NCI-H1417 treated with DMSO at 0.1 percent for 48 hours (cell line): ENCODE measurements at places on chromosomes 12 and 14.

GRCh38 chr12:50390316-50390741 is 6.1 kb downstream of the FAM186A start:
- DNase-seq: no peak

- no peak for DNase-seq
Observed at GRCh38 chr12:39867631-39868327, 238.1 kb downstream of the SLC2A13 start.

- no peak for DNase-seq
Observed at GRCh38 chr14:60965402-60965801, 15.5 kb downstream of the TRMT5 start.

- no peak for DNase-seq
Observed at GRCh38 chr12:99495799-99496198, 151.8 kb upstream of the GARIN6 start.

DNA sequence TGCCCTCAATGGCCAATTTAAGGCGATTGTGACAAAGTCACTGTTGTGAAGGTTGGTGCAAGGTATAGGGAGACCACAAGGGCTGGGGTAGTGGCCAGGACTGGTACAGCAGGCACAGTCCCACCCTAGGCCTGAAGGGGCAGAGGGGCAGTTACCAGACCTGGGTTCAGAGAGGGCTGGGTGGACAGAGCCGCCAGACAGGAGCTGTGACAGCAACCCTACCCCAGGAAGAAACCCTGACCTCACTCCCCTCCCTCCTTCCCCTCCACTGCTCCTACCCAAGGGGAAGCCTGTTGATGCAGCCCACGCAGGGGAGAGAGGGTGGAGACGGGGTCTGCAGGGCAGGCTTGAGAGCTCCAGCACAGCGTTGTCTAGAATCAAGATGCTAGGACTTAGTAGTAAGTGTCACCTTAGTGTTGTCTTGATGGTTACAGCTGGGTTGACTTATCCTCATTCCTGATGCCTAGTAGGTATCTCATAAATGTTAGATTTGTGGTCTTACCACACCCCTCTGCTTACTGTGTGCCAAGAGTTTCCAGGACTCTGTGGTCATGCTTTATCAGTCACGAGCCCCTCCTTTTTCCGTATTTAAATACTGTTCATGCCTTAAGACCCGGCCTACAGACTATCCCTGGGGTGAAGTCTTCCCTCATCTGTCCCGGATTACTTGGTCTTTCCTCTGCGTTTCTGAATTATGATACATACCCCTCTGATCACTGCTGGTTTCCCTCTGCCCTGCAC is 14.4 kb downstream of the EML1 start:
- DNase-seq: no peak

- no peak for DNase-seq
Observed at GRCh38 chr14:84482256-84483071, 1047.5 kb upstream of the FLRT2 start.
